CD4-positive, alpha-beta T cell treated with Interleukin-15 for 4 hours (primary cell): ENCODE measurements at places on chromosomes 11 and 22.

DNA sequence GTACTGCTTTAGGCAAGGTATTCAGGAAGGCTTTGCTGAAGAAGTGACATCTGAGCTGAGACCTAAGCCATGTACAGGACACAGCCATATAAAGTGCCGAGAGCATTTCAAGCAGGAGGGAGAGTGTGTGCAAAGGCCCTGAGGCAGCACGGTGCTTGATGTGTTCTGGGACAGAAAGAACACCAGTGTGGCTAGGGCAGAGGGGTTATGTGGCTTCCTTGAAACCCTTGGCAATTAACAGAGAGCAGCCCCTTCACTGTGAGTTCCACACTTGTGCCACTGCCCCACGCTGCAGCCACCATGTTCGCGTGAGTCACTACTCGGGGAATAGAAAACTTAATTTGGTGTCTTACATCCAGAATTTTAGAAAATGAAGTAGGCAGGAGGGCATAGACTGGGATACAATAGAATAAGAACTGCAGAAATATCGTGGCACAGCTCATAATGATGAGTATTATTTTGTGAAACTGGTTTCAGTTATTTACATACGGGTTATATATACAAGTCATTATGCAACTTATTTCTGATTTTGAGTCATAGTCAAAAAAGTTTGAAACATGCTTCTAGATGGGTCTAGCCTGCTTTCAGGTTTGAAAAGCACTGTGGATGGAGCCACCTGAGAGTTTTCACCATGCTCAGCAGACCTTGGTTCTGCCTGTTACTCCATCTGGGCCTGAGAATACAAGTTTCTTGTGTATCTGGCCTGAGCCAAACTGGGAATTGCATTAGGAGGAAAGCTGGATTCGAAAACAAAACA, 11.8 kb downstream of the IL10RA start:
- DNase-seq = no peak

DNA sequence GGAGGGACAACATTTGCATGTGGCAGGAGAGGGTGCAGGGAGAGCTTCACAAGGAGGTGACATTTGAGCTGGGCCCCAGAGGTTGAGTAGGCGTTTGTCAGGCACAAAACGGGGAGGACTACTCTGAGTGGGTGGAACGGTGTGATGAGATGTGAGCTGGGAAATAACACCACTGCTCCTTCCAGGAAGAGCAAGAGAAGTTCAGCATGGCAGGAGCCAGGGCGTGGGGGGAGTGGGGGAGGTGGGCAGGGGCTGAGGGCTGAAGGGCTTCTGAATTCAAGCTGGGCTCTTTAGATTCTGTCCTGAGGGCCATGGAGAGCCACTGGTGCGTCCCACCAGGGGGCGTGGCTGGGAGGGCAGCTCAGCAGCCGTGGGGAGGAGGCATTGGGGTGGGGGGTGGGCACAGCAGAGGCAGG, 54.2 kb downstream of the OTOG start:
- no peak for DNase-seq

DNA sequence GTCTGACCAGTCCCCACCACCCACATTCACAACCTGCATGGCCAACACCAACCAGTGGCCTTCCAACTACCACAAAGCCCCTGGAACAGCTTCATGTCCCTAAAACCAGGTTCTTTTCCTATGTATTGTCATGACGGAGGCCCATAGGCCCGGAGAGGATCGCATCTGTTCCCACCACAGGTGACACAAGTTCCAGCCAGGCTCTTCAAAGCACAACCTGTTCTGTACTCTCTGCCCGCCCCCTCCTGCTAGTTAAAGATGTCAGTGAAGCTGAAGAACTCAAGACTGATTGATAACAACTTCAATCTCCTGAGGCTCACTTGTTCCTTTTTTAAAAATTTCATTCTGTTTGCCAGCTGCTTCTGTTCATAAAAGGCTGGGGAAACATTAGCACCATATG, 121.1 kb upstream of the GUCY1A2 start:
- DNase-seq = no peak

- no peak for DNase-seq
These were observed 31.4 kb downstream of the IGLL5 start for GRCh38 chr22:22919041-22919440.

- peak; percentile 82 for DNase-seq
These were observed 1.3 kb upstream of the ESAM start for GRCh38 chr11:124763156-124763947.

DNA sequence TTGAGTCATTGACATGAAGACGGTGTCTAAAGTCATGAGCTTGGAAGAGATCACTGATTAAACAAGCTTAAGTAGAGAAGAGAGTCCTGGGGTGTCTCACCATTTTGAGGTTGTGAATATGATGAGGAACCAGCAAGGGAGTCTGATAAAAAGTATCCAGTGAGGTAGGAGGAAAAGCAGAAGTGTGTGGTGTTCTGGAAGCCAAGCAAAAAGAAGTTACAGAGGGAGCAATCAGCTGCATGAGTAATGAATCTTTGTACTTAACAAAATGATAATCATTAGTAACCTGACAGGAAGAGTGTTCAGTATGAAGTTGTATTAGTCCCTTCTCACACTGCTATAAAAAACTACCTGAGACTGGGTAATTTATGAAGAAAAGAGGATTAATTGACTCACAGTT, 131.3 kb downstream of the C11orf87 start:
- no peak for DNase-seq

GRCh38 chr22:48004038-48004437, 1241.6 kb downstream of the TBC1D22A start:
- DNase-seq = no peak

DNA sequence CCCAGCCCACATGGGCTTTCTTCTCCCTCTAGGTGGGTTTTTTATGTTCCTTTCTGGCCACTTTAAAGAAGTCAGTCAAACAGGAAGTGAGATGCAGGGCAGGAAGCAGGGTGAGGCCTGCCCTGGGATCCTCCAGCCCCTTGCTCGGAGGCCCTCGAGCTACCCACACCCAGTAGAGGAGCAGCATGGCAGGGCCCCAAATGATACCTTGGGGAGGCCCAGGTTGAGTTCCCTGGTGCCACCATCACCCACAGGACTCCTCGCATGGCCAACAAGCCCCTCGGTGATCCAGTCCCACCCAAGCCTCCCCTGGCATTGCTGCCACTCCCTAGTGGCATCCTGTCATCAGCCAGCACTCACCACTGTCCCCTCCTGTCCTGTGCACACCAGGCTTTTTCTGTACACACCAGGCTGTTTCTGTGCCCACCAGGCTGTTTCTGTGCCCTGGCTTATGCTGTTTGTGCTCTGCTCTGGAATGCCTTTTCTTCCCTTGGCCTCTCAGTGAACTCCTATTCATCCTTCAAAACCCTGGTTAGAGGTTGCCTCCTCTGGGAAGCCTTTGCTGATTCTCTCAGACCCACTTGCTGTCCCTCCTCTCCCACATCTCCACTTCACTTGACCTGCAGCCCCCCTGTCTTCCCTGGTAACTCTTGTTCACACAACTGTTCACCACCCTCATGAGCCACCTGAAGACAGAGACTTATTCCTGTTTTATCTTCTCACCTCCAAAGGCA, 3.1 kb upstream of the PTGDR2 start:
- no peak for DNase-seq
